Stimulated activated CD4-positive, alpha-beta T cell treated with anti-CD3 and anti-CD28 coated beads, Interleukin-2, amount 100 ng/mL, for 48 hours (primary cell): ENCODE measurements at places on chromosomes 16 and 17.

- DNase-seq, result no peak
Observed at GRCh38 chr16:12320298-12320706, 343.8 kb downstream of the SNX29 start.

- no peak for DNase-seq
Observed at GRCh38 chr17:10249271-10250010, 51.0 kb upstream of the GAS7 start.

- no peak for DNase-seq
Observed at GRCh38 chr17:73394512-73395450, 83.0 kb upstream of the CDC42EP4 start.

DNA sequence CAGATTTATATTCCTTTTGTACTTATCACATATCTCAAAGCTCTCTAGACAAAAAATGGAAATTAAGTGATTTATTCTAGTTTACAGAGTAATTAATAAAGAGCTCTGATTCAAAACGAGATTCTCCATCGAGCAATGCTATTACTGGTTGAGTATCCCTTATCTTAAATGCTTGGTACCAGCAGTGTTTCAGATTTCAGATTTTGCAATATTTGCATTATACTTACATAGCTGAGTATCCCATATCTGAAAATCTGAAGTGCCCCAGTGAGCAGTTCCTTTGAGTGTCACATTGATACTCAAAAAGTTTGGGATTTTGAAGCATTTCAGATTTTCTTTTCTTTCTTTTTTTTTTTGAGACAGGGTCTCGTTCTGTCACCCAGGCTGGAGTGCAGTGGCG is 57.4 kb upstream of the STAC2 start:
- no peak for DNase-seq

DNA sequence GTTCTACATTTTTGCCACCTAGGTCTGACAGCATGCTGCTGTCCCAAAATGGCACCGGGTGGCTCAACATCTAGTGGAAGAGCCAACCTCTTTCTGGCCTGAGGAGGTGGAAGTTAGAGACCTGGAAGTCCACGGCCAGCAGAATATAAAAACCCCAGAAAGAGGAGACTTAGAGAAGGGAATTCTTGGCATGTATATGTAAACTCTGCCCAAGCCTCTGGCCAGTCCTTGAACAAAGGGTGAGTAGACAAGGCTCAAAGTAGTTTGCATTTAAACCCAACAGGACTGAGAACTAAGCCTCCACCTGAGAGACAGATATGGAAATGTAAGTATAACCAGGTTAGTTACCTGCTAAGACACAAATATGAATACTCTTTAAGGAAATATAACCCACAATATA is 210.3 kb downstream of the GRIN2A start:
- no peak for DNase-seq

GRCh38 chr17:7627250-7628121 is at the start of gene SAT2:
Gene SAT2, minus strand, starts transcription at chr17:7627821. Its CDS starts 186 bp downstream, at chr17:7627635.
- DNase-seq, result peak; percentile 68

DNA sequence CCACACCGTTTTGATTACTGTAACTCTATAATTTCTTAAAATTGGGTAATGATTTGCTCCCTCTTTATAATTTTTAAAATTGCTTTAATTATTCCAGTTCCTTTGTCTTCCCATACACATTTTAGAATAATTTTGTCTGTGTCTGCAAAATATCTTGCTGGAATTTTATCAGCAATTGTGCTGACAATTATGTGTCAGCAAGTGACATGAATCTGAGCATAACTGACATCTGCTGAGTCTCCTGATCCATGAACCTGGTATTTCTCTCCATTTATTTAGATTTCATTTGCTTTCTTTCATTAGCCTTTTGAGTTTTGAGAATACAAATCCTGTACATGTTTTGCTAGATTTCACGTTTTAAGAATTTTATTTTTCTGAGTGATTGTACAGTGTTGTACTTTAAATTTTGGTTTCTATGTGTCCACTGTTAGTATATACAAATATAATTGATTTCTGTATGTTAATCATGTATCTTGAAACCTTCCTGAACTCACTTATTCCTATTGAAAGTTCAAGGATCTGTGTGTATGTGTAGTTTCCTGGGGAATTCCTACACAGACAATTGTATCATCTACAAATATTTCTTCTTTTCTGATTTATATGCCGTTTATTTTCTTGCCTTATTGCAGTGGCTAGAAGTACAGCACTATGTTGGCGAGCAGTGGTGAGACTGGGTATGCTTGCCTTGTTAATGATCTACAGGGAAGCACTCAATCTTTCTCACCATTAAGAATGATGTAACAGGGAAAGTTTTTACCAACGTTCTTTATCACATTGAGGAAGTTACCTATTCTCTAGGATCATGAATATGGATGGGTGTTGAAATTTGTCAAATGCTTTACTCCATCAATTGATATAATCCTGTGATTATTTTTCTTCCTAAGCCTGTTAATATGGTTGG is 45.2 kb downstream of the N4BP1 start:
- no peak for DNase-seq
